ENCODE measurements at places on chromosomes 16 and 17.

- no peak for ATAC-seq
Measured at GRCh38 chr17:45910667-45911066, 16.3 kb downstream of the MAPT start.

DNA sequence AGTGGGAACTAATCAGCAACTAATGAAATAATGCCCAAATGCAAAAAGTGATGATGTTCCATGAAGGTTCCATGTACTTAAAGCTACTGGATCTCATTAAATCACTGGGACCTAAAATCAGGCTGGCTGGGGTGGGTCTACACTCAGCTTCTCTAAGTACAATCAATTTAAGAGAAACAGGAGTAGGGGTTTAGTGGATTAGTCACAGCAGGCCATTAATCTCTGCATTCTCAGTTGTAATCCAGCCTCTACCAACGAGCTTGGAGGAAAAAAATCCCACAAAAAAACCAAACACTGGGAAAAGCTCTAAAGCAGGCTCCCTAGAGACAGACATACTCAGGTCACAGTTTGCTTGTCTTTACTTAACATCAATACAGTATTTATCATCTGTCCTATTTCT lies 15.0 kb downstream of the CA10 start:
- no peak for ATAC-seq

DNA sequence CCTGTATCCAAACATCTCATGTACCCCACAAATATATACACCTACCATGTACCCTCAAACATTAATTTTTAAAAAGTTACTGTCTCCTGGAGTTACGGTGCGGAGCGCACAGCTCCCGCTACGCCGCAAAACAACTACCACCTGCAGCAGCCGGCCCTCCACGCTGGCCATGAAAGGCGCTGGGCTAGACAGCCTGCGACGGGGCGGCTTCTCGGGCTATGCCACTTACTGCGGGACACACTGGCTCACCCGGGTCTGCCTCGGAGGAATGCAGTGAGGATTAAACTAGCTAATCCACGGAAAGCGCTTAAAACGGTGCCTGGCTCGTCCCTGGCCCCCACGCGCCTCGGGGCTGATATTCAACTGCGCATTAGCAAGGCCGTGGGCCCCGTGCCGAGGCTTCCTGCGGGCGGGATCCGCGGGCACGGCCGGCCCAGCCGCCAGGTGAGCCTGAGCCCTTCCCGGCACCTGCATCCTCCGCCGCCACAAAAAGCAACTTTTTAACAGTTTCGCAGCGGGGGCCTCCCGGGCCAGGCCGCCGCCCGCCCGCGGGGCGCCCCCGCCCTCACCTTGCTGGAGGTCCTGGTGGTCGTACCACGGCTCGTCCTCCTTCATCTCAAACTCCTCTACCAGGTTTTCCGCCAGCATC lies 633 bp downstream of the CDR2 start:
- ATAC-seq: peak; percentile 39

- ATAC-seq: no peak
Measured at GRCh38 chr16:21673469-21673868, 9.7 kb downstream of the OTOA start.

- ATAC-seq: no peak
Measured at GRCh38 chr17:59026176-59026939, 80.3 kb downstream of the TRIM37 start.

GRCh38 chr17:9658593-9659211 lies 13.4 kb downstream of the USP43 start:
- no peak for ATAC-seq

DNA sequence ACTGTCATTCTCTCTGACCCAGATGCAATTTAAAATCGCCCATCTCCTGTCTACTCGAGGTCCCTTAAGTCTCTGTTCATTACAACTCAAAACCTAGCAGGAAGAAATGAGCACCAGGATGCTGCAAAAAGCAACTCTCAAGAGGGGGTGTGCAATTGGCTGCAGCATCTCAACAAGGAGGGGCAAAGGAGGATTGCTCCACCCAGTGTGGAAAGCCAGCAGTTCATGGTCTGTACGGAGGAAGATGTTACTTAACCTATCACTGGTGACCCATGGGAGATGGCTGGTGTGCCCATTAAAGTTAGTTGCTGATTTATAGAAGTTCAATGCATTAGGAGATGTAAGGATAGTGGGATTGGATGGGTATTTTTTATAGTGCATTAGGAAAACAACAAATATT lies 147.4 kb downstream of the CDK5R1 start:
- ATAC-seq: no peak

DNA sequence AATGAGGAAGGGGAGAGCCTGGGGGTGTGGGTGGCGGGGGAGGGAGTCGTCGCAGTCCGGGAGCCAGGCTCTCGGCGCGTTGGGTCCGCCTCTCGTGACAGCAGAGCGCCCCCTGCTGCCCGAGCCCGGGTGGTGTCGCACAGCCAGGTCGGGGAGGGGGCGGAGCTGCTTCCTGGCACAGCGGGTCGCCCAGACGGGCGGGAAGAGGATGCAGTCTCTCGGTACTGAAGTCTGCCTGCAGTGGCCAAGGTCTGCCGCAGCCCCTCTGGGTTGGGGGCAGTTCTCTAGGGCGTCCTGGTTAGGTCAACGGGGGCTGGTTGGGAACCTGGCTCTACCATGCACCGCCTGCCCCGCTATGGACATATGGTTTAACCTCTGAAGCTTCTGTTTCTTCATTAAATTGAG lies 38.2 kb upstream of the CCDC182 start:
- peak; percentile 74 for ATAC-seq

- ATAC-seq: peak; percentile 27
Measured at GRCh38 chr17:6752068-6752909, 3.6 kb upstream of the XAF1 start.

DNA sequence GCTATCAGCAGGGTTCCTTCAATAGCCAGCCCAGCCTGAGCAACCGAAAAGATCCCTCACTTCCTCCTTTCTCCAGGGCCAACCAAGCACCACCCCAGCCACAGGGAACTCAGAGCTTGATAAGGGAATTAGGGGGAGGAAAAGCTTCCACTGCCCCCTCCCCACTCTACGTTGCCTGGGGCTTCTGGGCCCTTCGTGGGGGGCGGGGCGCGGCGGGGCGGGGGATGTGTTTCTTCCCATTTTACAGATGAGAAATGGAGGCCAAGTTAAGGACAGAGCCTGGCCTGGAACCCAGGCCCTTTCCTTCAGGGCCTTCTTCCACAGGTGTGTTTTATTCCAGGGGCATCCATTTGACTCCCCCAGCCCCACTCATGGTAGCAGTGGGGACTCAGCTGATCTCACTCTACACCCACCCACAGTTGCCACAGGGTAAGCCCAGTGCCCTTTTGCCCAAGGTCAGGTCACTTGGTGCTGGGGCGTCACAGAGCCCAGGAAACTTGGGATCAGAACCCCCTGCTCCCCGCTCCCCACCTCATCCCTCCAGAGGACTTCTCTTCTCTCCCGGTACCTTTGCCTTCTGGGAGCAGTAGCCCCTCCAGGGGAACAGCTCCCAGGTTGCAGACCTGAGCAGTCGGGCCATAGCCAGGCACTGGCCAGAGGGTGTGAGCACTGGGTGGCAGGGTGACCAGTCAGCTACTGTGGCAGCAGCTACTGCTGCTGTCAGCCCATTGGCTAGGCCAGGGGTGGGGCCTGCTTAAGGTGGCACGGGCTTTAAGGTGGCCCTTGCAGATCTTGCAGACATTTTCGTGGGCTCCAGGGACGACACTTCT lies at the start of gene LDHD:
Gene LDHD (minus strand): TSS at position 700 of the 830 bp plus-strand sequence. CDS start 60 bp downstream, at position 640.
- ATAC-seq: peak; percentile 87

- ATAC-seq: no peak
Measured at GRCh38 chr17:79932451-79933306, 93.4 kb upstream of the CBX4 start.
